GM23248 (cell line): ENCODE measurements at places on chromosomes 12 and 14.
A peak's percentile ranks its signal among the peaks of the same experiment; 100 is the strongest.

DNA sequence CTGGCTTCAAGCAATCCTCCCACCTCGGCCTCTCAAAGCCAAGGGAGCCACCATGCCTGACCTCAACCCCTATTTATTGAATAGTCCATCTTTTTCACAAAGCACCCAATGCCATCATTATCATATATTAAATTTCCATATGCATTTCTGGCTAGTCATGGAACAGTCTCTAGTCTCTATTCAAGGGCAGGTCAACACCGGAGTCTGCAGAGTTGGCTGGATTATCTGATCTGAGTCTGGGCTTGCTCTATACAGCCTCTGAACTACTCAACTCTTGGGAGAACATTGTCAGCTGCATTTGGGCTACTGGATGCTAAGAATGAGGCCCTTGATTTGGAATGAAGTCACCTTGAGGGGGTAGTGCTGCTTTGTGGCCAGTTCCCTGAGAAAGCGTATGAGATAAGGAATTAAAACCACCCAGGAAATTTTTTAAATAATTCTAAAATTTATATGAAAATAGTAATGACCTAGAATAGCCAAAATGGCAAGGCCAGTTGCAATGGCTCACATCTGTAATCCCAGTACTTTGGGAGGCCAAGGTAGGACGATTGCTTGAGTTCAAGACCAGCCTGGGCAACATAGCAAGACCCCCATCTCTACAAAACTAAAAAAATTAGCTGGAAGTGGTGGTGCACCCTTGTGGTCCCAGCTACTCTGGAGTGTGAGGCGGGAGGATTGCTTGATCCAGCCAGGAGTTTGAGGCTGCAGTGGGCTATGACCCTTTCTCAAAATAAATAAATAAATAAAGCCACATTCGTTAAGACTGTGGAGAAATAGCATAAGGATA is 6.9 kb upstream of the NAA25 start:
- no peak for DNase-seq

GRCh38 chr14:69850086-69850735 is 29.0 kb upstream of the SMOC1 start:
- no peak for DNase-seq

GRCh38 chr14:69611172-69612013 is at the start of gene SUSD6:
Gene SUSD6 (plus strand): TSS chr14:69611596. CDS start chr14:69658593, 46,997 bp downstream.
- peak; percentile 95 for DNase-seq

DNA sequence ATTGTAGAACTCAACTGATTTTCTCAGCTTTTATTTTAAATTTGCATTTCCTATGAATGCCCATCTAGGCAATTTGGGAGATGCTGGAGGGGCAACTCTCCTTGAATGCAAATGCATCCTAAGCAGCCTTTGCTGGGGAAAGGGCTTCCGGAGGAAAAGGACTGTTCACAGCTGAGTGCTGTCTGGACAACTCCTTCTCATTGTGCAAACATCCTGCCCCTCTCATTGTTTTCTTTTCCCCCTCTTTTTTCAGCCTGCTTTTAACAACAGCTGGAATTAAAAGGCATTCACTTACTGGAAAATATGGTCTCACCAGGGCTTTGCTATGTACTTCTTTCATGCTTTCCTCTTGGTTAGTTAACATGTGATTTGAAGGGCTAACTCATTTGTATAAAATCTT is 397.8 kb downstream of the FUT8 start:
- no peak for DNase-seq

GRCh38 chr14:79278798-79279644 is 932.3 kb downstream of the DIO2 start:
- peak; percentile 78 for DNase-seq

GRCh38 chr14:105414456-105415371 is 4.9 kb upstream of the MTA1 start:
- DNase-seq: peak; percentile 84

DNA sequence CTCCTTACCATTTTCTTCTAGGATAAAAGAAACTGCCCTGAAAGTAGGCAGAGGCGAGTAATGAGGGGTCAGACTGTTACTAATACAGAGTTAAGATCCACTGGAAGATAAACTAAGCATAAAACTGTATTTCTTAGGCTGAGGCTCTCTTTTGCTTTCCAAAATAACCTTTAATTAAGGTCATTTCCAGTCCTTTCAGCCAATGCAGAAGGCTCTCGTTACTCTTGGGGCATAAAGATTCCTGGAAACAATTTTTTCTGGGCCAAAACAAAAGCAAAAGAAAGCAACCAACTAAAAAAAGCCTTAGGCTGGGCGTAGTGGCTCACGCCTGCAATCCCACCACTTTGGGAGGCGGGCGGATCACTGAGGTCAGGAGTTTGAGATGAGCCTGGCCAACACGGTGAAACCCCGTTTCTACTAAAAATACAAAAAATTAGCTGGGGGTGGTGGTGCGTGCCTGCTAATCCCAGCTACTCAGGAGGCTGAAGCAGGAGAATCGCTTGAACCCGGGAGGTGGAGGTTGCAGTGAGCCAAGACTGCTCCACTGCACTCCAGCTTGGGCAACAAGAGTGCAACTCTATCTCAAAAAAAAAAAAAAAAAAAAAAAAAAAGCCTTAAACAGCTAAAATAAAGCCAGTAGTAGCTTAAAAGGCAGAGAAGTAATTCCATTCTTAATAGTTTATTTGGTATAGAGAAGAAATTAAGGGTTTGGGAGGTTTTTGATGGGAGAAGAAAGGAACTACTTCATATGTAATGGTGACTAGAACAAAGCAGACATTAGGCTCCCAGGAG is 68.9 kb upstream of the STAC3 start:
- no peak for DNase-seq

DNA sequence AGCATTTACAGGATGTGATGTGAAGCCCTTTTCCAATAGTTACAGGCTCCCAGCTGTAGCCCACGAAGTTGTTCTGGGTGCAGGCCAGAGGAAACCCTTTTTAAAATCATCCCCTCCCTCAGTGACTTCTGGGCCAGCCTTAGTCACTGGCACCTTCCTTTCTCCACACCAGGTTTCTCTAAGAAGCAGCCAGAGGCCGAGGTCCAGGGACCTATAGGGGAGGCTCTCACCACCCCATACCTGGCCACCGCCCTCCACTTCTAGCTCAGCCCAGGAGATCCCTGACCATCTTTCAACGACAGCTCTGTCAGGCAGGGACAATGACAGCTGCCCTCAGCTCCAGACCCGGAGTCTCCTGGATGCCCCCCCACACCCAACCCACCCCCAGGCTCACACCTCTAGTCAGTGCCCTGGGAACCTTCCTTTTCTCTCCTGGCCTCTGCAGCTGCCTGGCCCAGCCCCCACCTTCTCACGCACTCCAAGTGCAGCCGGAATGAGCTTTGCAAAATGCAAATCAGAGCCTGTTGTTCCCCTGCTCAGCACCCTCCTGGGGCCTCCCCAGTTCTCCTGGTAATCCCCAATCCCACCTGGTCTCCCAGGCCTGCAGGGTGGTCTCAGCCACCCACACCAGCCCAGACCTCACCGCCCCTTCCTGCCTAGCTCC is 46.7 kb downstream of the TESC start:
- no peak for DNase-seq

DNA sequence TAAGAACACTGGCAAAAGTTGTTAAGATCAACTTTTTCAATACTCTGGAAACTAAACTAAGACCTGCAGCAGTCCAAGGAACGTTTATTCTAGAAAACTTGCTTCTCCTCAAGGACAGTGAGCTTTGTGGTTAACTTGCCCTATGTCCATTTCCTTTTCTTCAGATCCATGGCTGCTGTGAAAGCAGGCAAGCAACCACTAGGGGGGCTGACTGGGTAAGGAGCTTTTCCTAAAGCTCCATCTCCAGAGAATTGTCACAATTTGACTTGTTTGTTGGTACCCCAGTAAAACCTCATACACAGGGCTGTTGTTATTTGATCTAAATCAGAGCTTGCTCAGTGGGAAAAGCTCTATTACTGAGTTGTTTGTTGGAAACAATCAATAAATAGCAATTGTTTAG is 10.1 kb upstream of the RPL10L start:
- no peak for DNase-seq

- DNase-seq: no peak
Measured at GRCh38 chr14:70988452-70988851, 81.2 kb downstream of the PCNX1 start.

- no peak for DNase-seq
Measured at GRCh38 chr12:4011597-4011996, 138.4 kb upstream of the PARP11 start.

GRCh38 chr14:98120831-98121464 is 1151.0 kb downstream of the BCL11B start:
- no peak for DNase-seq

GRCh38 chr12:93348575-93349435 is 28.9 kb upstream of the NUDT4 start:
- DNase-seq: peak; percentile 5

DNA sequence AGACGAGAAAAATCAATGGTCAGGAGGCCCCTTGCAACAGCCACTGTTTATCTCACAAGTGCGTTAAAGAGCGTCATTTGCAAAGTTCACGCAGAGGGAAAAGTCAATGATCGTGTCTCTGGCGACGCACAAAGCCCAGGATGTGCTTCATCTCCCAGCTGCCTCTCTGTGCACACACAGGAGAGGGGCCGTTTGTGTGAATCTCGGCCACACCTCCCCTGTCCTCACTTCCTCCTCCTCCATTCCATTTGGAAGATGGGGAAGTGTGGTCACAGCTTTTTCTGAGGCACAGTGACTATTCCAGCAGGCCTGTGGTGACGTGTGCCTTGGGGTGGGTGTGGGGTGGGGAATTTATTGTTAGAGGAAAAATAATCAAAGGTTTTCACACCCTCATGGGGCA is 90.4 kb downstream of the RBM19 start:
- DNase-seq: no peak

DNA sequence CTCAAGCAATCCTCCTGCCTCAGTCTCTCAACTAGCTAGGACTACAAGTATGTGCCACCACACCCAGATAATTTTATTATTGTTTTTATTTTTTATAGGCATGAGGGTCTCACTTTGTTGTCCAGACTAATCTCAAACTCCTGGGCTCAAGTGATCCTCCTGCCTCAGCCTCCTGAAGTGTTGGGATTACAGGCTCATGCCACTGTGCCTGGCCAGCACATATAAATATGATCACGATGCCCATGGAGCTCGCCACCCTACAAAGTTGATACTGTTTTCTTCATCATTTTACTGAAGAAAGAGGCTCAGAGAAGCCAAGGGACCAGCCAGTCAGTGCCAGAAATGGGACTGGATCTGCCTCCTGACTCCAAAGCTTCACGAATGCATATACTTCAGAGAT is 53.1 kb downstream of the NFKBIA start:
- no peak for DNase-seq

GRCh38 chr14:68797121-68797670 is 4.3 kb upstream of the ZFP36L1 start:
- no peak for DNase-seq

- DNase-seq: peak; percentile 60
Measured at GRCh38 chr14:92513966-92514843, 624 bp downstream of the RIN3 start.

DNA sequence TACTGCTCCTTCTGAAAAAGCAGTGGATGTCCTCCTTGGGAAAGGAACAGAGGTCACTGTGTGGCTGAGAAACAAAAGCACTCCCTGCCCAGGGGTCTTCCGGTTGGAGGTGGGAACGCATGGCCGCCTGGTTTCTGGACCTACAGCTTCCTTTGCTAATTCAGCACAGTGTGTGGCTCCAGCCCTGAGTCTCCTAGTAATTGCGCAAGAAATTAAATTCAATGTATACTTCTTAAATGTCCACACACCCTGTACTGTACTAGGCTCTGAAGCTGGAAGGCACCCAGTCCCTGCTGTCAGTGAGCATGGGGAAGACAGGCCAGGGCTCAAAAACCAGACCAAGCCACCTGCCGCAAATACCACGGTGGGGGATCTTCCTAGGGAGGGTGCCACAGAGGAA is 13.4 kb downstream of the SLC24A4 start:
- DNase-seq: no peak

GRCh38 chr12:65703176-65703575 is 121.1 kb upstream of the HMGA2 start:
- no peak for DNase-seq

DNA sequence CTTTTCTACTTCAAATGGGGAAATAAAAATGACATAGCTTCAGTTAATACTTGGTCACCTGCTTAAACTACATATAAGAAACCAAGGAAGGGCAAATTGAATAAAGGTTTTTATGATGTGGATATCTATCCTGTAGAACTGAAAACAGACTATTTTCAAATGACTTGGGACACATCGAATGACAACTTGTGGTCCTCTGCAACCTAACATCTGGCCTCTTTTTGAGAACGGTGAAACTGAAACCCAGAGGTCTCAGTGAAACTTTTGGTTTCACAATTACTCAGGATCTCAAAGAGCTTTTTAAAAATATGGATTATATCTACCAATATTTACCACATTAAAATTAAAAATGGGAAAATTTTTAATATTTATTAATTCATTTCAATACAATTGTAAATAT is 65.2 kb downstream of the PPP2R5E start:
- no peak for DNase-seq

DNA sequence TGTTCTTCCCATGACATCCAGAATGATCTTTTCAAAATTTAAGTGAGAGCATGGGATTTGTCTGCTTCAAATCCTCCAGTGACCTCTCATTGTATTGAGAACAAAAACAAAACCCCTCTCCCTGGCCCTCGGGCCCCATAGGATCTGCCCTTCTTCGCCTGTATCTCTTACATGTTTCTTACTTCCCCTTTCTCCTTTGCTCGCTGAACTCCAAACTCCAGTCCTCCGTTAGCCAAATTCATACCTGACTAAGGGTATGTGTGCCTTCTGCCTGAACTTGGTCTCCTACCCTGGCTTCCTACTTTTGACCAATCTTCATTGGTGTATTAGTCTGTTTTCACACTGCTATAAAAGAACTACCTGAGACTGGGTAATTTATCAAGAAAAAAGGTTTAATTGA is 13.2 kb upstream of the TSPAN11 start:
- DNase-seq: no peak

GRCh38 chr14:72649603-72650227 is 244.2 kb downstream of the DPF3 start:
- DNase-seq: no peak
